ENCODE measurements at places on chromosomes 3 and 15.

- DNase-seq: peak; percentile 53
Observed at GRCh38 chr3:179450261-179450701, 989 bp downstream of the GNB4 start.

DNA sequence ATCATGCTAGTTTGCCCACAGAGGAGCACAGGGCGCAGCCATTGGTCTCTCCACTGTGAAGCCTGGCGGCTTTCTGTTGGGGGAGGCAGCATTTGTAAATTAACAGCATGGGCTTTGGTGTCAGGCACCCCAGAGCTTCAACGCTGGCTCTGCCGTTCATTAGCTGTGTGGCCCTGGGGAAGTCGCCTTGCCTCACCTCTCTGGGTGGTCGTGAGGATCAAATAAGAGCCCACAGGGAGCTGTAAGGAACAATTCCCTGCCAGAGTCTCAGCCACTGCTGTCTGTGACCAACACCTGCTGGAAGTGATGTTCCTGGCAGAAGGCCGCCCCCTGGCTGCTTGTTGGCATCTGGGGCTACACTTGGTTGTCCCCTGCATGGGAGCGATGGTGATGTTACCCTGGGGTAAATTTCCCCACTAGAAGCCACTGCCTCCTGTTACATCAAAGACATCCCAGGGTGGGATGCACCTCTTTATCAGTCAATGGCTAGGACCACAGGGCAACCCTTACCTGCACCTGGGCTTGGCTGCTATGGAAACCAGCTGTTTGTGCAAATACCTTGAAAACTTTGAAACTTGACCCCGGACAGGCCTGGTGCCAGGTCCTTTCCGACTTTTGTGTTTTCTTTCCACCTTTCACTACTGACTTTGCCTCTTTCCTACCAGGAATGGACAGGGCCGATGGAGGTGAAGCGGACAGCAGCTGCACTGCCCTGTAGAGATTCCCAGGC, 36.9 kb downstream of the DNASE1L3 start:
- peak; percentile 17 for DNase-seq

GRCh38 chr3:126147147-126147931, 33.0 kb downstream of the ALDH1L1 start:
- no peak for DNase-seq

- DNase-seq: no peak
Observed at GRCh38 chr15:39721893-39722292, 60.7 kb downstream of the FSIP1 start.

DNA sequence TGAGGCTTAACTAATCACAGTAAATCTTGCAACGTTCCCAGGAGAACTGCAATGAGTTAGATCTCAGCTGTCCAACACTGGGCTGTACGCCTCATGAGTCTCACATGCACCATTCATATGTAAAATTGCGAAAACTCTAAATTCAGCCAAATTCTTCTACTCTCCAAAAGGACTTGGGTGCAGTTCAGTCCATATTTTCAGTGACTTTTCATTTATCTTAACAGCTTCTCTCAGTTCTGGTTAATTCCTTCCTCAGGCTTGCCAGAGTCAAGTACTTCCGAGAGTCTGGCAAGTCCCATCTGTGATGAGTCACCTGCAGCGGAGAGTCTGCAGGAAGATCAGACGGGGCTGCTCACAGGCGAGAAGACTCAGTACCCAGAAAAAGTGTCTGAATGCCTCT, 11.5 kb downstream of the CCDC80 start:
- no peak for DNase-seq

- DNase-seq: peak; percentile 80
Observed at GRCh38 chr15:90291679-90292356, 26.3 kb downstream of the NGRN start.

DNA sequence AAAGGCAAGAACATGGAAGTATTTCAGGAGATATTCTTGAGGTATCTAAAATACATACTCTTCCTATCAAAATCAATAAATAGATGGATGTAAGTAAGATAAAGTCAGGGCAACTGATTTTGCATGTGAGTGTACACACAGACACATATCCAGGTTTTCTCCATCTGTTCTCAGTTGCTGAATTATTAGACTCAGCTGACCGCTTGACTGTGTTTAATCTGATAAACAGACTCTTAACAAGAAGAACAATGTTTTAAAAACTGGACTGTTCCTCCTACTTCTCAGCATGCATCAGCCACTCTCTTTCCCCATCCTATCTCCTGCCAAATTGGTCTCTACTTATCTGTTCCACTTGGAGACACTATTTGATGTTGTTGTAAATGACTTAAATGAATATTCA, 73.5 kb downstream of the GOLGA8G start:
- DNase-seq: peak; percentile 0

GRCh38 chr3:42266085-42266484, at the start of gene CCK:
TSS of gene CCK (minus strand) at chr3:42266185. CDS start at chr3:42263630, 2,555 bp downstream.
- DNase-seq: no peak

DNA sequence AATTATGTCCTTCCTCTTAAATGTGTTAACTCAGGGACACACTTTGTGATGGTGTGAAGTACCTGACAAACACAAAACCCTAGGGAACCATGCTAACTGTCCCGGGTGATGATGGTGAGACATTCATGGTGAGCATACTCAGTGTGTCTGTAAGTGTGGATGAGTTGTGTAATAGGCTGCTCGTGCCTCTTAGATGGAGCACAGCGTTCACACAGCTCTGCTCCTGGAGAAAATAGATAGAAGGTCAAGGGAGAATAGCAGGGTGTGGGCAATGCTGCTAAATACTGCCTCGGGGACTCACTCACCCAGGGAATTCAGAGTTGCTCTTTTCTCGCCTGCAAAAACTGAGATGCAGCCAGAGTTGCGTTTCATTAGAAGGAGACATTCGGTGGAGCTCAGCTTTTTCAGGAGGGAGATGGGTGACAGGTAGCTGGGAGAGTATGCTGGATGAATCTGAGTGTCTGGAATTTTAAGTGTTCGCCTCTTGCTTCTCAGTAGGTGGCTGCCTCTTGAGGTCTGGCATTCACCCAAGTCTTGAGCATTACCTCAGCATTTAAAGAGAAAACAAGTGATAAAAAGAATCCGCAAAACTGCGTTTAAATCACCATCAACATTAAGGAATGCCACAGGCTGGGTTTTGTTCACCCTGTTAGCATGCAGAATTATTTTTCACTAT, 813.2 kb downstream of the AGBL1 start:
- no peak for DNase-seq

DNA sequence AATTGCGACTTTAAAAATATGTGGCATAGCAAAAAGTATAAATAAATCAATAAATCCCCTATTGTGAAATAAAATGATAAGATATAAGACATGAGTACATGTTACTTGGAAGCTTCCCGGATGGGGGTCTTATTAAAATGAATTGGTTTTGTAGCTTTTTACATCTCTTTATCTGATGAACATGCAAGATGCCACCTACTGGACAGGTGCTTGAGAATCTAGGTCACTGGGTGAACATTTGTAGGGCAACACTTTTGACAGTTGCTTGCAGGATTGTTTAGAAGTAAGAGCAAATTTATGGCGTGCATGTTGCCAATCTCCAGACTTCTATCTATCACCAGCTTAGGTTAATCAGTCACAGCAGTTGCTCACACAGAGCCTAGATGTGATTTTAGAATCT, 362.7 kb upstream of the SUCLG2 start:
- no peak for DNase-seq

DNA sequence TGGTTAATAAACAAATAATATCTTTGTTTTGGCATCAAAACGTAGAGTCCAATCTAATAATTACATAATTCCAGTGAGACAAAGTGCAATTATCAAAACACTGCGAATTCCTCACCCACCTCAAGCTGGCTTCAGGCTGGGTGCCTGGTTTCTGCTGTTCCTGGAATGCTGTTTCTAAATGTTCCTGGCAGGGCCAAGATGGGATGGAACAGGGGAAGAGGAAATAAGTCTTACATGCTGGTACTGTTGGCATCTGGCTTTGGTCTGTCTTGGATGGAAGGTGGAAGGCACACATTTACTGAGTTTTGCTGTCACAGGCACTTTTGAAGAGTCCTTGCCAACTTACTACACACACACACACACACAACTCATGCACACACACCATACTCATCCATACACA, 101.9 kb upstream of the SLCO3A1 start:
- no peak for DNase-seq

- peak; percentile 0 for DNase-seq
Observed at GRCh38 chr3:50885070-50885850, 210.5 kb downstream of the DOCK3 start.

GRCh38 chr3:122253581-122253980, 70.1 kb downstream of the CASR start:
- no peak for DNase-seq
